ENCODE measurements at places on chromosomes 2 and 18.

GRCh38 chr18:55286257-55286825 lies 301.7 kb downstream of the TCF4 start:
- no peak for DNase-seq

DNA sequence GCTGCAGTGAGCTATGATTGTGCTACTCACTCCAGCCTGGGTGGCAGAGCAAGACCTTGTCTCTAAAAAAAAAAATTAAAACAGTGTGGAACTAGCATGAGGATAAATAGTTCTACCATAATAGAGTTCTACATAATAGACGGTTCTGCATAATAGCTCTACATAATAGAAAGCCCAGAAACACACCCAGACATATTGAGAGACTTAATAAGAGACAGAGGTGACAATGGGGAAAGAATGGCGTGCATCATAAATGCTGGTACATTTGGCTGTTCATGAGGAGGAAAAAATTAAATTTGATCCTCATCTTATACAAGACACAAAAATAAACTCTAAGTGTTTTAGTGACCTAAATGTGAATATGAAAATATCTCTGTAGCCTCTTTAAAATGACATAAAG lies 58.5 kb downstream of the PTRHD1 start:
- no peak for DNase-seq

DNA sequence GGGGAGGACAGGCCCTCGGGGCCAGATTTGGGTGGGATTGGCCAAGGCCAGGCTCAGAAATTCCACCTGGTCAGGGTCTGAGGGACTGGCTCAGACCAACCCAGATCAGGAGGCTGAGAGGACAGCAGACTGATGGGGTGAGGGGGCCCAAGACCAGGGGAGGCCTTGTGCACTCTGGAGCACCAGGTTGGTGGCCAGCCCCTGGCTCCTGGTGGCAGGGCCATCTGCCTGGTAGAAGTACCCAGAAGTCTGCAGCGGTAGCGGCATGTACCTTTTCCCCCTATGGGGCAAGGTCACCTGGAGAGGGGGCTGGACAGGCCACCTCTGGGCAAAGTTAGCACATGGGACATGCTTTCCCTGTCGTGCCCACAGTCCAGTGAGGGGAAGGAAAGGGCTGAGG lies 21.2 kb upstream of the ODC1 start:
- DNase-seq = no peak

- DNase-seq = no peak
These were observed 228.4 kb upstream of the FBXO11 start for GRCh38 chr2:48134704-48135103.

GRCh38 chr2:230552181-230552580 lies 136.2 kb downstream of the SP100 start:
- DNase-seq = no peak

GRCh38 chr2:110888411-110888810 lies 156.0 kb downstream of the ACOXL start:
- DNase-seq = no peak

GRCh38 chr18:78642296-78642951 lies 337.2 kb upstream of the SALL3 start:
- no peak for DNase-seq

DNA sequence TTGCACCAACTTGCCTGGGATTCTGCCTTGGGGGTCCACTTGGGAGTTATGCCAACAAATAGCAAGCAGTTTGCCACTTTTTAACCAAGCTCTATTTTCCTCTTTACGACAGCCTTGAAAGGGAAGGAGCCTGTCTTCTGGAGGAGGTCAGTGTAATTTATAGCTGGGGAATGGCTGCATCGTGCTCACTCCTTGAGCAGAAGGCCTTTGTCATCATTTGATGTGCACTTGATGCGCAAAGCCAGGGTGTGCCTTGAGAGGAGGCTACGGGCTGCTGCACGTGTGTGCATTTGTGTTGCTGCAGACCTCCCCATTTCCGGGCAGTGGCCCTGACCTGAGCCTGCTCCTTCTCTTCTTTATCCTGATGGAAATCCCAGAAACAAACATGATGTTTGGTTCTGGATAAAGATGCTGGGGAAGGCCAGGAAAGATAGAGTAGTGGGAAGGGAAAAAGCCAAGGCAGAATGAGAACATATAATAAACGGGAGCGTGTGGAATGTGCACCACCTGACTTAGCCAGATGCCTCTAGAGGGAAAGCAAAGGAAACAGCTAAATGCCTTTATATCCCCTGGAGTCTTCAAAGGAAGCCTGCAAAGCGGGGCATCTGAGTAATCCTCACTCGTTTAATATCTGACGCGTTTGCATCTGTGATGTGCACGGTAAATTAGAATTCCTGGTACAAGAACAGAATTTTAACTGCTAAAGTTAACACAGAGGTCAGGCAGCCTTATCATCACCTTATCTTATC lies 68.3 kb upstream of the ZNF521 start:
- DNase-seq = no peak

- DNase-seq = peak; percentile 59
These were observed 24.3 kb upstream of the PSME4 start for GRCh38 chr2:53994818-53995808.

DNA sequence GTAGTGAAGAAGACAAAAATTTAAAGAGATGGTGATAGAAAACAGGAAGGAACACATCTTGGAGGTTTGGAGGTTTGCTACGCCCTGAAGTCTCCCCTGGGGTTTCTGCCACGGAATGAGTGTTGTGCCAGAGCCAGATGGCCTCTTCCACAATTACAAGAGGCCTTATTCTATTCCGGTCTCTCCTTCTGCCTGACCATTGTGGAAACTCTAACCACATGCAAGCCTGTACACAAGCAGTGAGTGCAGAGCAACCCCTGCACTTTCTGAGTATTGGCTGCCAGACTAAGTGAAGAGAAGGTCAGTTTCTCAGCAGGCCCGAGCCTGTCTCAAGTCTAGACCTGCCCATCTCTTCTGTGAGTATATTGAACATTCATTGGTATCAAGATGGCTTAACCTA lies 22.7 kb upstream of the MYO1B start:
- DNase-seq = no peak

DNA sequence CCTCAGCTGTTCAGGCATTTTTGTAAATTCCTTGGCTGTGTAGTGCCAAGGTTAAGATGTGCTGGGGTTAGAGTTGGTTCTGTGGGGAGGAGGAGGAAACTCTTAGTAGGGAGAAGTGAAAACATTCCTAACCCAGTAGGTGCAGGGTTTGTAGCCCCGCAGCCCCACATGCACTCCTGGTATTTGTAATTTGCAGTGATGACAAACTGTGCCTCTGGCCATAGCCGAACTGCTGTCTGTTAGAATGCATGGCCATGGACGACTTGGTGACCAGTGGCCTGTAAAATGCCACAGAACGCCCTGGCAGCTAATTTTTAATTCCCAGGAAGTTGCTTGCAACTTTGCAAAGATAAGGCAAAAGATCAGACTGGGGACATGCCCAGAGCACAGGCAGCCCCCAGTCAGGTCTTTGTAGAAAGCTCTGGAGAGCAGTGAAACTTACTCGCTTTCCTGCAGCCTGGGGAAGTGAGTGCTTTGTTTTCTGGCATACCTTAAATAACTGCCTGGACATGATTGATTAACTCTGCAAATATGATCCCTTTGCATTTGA lies 38.4 kb downstream of the LYPD6B start:
- no peak for DNase-seq

- DNase-seq = no peak
These were observed 20.8 kb downstream of the SLC38A11 start for GRCh38 chr2:164934401-164935117.

DNA sequence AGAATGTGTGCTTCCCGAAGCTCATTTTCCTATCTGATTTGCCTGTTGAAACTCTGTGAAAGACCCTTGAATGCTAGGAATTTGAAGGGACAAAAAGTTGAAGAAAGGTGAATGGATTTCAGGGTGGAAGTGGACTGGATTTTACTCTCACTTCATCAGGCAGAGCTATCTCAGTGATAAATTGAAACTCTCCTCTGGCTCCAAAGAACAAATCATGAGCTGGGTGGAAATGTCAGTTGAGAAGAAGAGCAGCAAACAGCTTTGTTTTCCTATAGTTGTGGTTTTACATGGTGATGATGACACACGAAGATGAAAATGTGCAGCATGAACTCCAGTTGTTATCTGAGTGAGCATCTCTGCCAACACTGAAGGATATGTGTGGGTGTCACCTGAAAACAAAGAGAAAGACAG lies 34.4 kb downstream of the CD28 start:
- peak; percentile 55 for DNase-seq

DNA sequence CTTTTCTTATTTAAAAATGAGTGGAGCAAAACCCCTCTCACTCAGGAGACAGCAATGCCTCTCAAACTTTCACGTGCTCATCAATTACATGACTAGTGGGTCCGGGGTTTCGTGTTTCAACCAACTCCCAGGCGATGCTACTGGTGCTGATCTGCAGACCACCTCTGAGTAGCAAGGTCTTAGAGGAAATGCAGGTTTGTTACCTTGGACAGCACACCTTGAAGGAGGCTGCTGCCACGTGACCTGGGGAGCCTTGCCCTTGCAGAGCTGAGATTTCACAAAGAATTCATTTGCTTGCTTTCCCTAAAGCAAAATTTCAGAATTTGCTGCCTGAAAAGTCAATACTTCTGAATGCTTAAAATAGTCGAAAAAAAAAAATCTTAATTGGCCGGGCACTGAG lies 32.4 kb downstream of the SMIM21 start:
- DNase-seq = no peak

DNA sequence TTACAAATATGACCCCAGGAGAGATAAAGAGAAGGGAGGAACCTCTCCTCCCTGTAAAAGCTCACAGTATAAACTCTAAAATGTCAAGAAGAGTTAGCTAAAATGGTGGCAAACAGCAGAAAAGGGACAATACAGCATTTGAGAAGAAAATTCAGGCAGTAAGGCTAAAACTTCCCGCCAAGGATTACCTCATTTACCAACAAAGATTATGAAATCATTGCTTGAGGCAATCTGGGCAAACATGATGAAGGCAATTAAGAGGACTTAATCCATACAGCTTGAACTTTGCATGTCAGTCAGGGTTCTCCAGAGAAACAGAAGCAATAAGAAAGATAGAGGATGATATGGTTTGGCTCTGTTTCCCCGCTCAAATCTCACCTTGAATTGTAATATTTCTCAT lies 81.4 kb downstream of the CMPK2 start:
- no peak for DNase-seq

DNA sequence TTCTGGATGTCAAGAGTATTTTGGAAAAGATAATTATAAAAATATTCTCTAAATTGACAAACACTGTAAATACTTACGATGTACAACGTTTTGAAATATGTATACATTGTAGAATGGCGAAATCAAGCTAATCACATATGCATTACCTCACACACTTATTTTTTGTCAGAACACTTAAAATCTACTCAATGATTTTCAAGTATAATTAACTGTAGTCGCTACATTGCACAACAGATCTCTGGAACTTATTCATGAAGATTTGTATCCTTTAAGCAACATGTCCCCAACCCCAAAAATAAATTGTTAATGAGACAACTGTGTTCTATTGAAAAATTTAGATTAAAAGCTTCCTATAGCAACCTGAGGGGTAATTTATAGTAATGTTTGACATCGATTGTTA lies 59.8 kb downstream of the C2orf74 start:
- no peak for DNase-seq

GRCh38 chr2:241108271-241109209 lies 6.5 kb upstream of the MTERF4 start:
- no peak for DNase-seq

DNA sequence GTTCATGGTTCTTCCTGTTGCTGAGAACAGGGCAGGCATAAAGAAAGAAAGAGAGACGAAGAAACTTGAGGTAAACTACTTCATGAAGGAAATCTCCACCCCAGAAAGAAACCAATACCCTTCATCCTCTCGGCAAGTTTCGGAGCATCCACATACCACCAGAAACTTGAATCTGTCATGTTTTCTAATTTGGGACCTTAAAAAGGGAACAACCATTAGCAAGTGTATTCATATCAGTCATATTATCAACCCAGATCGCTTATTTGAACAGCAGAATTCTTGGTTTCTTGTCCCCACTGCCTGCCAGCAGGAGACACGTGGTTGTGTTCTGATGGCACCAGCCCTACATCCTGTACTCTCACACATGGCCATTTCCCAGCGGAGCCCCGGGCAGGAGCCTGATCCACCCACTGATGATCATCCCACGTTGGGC lies 53.2 kb upstream of the FZD7 start:
- DNase-seq = no peak

DNA sequence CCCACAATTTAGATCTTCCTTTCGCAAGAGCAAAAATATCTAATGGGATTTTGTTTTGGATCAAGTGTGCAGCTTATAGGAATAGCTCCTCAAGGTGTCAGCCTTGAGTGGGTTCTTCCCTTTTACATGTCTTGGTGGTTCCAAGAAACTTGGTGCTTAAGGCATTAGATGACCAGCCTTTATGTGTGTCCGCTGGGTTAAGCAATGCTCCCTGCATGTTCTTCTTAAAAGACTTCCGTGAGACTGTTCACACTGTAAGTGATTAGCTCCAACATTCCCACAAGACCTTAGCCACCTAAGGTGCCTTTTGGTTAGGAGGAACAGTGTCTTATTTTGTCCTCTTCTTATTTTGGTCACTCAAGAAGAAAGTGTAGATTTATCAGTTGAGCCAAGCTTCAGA lies 44.3 kb upstream of the GPR39 start:
- DNase-seq = no peak

DNA sequence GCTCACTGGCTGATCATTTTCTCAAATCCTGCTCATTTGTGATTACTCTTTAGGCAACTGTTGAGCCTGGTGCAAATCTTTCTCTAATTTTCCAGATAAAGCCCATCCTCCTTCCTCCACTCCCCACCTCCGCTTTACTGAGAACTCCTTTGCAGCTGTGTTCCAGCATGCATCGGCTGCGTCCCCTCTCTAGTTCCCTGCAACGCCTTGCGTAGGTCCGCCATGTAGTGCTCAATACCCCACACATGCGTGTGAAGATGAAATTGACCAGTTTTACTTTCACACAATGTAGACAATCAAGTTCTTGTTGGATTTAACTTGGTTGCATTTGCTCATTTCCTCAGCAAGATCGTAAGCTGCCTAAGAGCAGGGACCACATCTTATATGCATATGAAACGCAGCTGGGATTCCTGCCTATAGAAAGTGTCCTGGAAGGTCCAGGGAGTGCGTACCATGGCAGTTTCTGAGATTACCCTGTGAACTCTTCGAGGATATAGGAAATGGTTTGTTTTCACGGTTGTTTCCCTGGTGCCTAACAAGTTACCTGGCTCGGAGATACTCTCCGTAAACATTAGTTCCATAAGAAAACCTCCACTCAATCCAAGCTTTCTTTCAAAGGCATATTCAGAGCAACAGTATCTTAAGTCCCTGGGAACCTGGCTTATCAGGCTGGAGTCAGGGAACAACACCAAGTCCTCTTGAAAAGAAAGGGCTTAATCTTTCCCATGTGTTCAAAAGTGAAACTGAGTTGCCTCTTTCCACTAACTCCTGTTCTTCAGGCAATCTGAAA lies 766.4 kb upstream of the ID2 start:
- no peak for DNase-seq

- no peak for DNase-seq
These were observed 378.2 kb downstream of the STK39 start for GRCh38 chr2:167869200-167869599.

GRCh38 chr2:148282201-148282600 lies 261.3 kb downstream of the MBD5 start:
- no peak for DNase-seq

DNA sequence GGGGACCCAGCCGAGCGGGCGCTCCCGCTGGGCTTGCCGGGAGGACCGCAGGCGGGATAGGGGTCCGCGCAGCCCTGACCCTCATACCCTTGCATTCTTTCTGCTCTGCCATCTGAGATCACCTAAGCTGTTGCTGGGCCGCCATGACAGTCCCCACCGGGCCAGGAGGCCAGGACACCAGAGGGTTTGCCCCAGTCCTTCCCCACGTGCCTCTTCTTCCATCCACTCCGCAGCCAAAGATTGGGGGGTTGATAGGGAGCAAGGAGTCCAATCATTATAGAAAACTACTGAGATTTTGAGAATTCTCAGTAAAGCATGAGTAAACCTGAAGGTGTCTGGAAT lies 453 bp upstream of the GRB14 start:
- DNase-seq = no peak
